ENCODE measurements at places on chromosomes 5 and 9. TPM values are rescaled to one million over a fixed set of nuclear protein-coding genes. Genes with fewer than 3 reads are reported as not detected.
A peak's percentile ranks its signal among the peaks of the same experiment; 100 is the strongest.

HAVCR2 gene
- total RNA-seq = 0.42 TPM

DNA sequence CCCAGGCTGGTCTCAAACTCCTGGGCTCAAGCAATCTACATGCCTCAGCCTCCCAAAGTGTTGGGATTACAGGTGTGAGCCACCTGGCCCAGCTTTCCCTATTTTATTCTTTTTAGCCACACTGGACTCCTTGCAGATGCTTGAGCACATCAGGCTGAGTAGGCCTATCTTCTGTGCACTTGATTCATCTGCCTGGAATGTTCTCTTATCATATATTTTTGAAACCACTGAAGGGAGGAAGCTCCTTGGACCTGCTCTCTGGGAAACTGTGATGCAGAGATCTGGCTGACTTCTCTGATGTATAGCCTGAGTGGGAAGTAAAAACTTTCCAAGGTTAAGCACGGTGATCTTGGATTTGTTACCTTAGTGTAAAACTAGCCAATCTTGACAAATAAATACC lies 6.5 kb upstream of the MAT2B start:
- H3K4me3 ChIP-seq = no peak overlapping the region
- no peaks in the 10 kb centered on the region for H3K36me3 ChIP-seq
- no peak for DNase-seq
- peaks cover 7% of the 10 kb centered on the region for H3K4me1 ChIP-seq

DNA sequence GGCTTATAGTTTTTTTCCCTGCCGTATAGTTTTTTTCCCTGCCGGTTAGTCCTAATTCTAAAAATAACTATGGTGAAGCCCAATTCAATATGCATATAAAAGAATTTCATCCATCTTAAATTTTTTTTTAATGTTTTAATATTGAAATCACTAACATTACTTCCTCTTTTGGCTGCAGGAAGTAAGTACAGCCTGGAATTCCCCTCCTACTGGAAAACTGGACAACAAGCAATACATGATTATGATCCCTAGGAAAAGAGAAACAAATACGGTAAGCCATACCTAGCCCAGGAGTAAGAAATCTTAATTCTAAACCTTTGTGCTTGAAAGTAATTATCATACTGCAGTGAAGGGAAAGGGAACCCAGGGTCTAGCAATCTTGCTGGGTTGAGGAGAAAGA lies 119.0 kb downstream of the NR3C1 start:
- no peak for DNase-seq
- no peak overlapping the region for H3K4me3 ChIP-seq
- H3K4me1 ChIP-seq = no peaks in the 10 kb centered on the region
- no peak overlapping the region for H3K27ac ChIP-seq

DNA sequence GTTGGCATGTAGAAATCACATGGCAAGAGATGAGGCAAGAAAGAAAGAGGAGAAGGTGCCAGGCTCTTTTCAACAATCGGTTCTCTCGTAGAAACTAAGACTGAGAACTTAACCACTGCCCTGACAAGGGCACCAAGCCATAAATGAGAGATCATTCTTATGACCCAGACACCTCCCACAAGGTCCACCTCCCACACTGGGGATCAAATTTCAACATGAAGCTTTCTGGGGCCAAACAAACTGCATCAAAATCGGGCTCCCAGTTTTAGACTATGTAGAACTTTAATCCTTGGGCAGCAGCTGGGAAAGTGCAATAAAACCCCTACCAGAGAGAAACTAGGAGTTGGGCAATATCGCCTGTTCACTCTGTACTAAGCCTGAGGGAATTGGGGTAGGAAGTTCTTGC lies 150.2 kb upstream of the CCDC152 start:
- H3K27ac ChIP-seq = no peak overlapping the region
- H3K36me3 ChIP-seq = no peaks in the 10 kb centered on the region
- H3K4me3 ChIP-seq = no peak overlapping the region
- no peaks in the 10 kb centered on the region for H3K27me3 ChIP-seq

MPDZ gene
- total RNA-seq = 52.3 TPM

ORM2 gene
- not detected for total RNA-seq

TMEM267 gene
- 11.6 TPM for total RNA-seq

- no peak for DNase-seq
- H3K4me3 ChIP-seq = no peak overlapping the region
- H3K27ac ChIP-seq = no peak overlapping the region
Observed at GRCh38 chr5:5418764-5419163, 3.7 kb upstream of the ICE1 start.

DNA sequence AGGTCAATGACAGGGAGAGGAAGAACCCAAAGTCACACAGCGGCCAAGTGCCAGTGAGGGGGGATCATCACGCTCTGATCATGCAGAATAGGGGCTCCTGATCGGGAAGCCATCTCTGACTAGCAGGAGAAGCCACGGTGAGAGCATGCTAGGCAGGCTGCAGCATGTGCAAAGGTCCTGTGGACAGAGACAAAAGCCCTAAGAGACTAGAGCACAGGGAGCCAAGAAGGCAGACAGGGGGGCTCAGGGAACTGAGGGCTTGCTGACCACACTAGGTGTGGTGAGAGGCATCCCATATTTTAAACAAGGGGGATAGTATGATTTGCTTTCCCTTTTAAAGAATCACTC lies 195.1 kb downstream of the CDK5RAP2 start:
- no peaks in the 10 kb centered on the region for H3K36me3 ChIP-seq
- H3K27ac ChIP-seq = no peak overlapping the region
- no peak for DNase-seq

GRCh38 chr5:136814619-136815378 lies 449.5 kb upstream of the TRPC7 start:
- DNase-seq = no peak
- no peak overlapping the region for H3K4me3 ChIP-seq
- H3K4me1 ChIP-seq = peaks cover 5% of the 10 kb centered on the region
- H3K27me3 ChIP-seq = peaks cover 6% of the 10 kb centered on the region
- H3K27ac ChIP-seq = no peak overlapping the region

GRCh38 chr5:123454259-123454911 lies 31.2 kb upstream of the CEP120 start:
- no peak overlapping the region for H3K27ac ChIP-seq
- no peaks in the 10 kb centered on the region for H3K36me3 ChIP-seq
- DNase-seq = peak; percentile 21
- no peak overlapping the region for H3K4me3 ChIP-seq
- H3K4me1 ChIP-seq = no peaks in the 10 kb centered on the region
- no peaks in the 10 kb centered on the region for H3K27me3 ChIP-seq

LCN1 gene
- total RNA-seq = not detected

DNA sequence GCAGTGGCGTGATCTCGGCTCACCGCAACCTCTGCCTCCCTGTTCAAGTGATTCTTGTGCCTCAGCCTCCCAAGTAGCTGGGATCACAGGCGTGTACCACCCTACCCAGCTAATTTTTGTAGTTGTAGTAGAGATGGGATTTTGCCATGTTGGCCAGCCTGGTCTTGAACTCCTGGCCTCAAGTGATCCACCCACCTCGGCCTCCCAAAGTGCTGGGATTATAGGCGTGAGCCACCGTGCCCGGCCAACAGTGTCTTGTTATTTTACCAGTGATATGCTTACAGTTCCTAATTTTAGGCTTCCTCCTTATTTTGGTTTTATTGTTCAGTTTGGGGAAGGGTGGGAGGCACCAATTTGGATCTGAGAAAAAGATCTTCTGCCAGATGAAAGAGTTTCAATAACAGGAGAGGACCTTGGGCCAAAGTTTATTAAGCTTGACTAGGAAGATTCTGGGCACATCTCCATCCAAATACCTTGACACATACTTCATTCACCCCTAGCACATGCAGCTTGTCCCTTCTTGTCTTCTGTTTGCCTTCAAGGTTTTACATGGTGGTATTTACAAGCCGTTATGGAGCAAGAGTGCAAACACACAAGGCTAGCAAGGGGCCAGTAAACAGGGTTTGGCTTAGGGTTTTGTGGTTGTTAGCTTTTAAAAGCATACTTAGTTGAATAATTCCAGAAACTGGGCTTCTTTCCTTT lies 168.1 kb upstream of the DMRT1 start:
- no peaks in the 10 kb centered on the region for H3K27me3 ChIP-seq
- no peak overlapping the region for H3K4me3 ChIP-seq
- DNase-seq = no peak
- peaks cover 18% of the 10 kb centered on the region for H3K4me1 ChIP-seq

- H3K27me3 ChIP-seq = peaks cover 18% of the 10 kb centered on the region
- DNase-seq = no peak
- no peaks in the 10 kb centered on the region for H3K4me1 ChIP-seq
- H3K36me3 ChIP-seq = no peaks in the 10 kb centered on the region
- no peak overlapping the region for H3K4me3 ChIP-seq
Observed at GRCh38 chr9:136206602-136207275, 1.8 kb upstream of the LHX3 start.

INIP gene
- 27.6 TPM for total RNA-seq
